ENCODE measurements at places on chromosomes 5 and 9.

GRCh38 chr5:172524573-172525021 lies 70.3 kb upstream of the SH3PXD2B start:
- no peak for DNase-seq

- DNase-seq = no peak
These were observed 149.6 kb downstream of the ASTN2 start for GRCh38 chr9:117265253-117265652.

- no peak for DNase-seq
These were observed 574.5 kb upstream of the ARRDC3 start for GRCh38 chr5:91957666-91958065.

- no peak for DNase-seq
These were observed 26.1 kb downstream of the ZNF510 start for GRCh38 chr9:96751815-96752214.

DNA sequence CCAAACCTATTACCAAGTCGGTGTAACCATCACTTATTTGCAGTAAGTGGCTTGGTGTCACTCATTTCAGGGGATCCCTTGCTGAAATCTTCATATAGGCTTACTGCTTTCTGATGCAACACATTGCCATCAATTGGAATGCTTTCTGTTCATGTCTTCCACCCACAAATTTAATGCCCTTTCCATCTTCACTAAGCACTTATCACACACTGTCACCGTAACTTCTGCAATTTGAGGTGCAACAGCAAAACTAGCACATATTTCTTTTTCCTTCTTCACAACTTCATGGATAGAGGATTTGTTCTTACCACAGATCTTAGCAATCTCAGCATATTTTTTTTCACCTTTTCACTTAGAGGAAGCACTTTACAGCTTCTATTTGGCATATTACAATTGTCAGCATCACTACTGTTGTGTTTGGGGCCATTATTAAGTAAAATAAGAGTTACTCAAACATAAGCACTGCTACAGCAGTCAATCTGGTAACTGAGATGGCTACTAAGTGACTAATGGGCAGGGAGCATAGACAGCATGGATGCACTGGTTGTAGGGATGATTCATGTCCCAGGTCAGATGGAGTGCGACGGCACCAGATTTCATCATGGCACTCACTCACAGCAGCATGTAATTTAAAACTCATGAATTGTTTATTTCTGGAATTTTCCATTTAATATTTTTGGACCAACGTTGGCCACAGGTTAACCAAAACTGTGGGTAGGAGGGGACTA lies 70.1 kb downstream of the PIP5K1B start:
- no peak for DNase-seq

DNA sequence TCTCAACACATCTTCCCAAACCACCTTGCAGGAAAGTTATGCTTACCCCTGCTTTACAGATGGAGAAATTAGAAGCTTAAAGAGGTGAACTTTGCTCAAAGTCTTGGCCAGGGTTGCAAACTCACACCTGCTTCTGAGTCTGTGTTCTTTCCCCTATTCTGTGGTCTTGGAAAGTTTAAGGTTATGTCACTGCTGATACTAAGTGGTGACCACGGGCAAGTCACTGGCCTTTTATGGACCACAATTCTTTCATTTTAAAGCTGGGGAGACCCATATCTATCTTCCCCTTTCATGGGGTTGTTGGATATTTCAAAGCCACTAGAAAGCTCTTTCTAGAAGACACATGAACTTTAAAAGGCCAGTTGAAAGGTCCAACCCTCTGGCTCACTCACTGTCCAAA lies 95.4 kb upstream of the KLF4 start:
- no peak for DNase-seq

All from NCI-H1092 (cell line).